ENCODE measurements at places on chromosomes 2 and 18.

GRCh38 chr18:44637210-44638033 lies 43.3 kb upstream of the SETBP1 start:
- no peak for DNase-seq

DNA sequence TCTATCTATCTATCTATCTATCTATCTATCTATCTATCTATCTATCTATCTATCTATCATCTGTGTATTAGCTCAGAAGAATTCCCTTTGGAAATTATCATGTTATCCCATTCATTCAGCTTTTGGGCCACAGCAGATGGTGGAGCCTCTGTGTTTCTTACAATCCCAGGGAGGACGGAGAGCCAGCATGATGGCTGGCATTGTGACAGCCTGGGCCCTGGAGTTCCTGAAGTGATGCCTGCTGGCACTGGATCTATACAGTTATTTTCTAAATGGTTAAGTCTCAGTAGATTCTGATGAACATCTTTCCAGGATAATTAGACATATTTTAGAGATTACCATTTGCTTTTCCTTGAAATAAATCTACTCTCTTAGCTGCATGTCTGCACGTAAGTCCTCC lies 385.4 kb upstream of the NXPH2 start:
- DNase-seq, result no peak

DNA sequence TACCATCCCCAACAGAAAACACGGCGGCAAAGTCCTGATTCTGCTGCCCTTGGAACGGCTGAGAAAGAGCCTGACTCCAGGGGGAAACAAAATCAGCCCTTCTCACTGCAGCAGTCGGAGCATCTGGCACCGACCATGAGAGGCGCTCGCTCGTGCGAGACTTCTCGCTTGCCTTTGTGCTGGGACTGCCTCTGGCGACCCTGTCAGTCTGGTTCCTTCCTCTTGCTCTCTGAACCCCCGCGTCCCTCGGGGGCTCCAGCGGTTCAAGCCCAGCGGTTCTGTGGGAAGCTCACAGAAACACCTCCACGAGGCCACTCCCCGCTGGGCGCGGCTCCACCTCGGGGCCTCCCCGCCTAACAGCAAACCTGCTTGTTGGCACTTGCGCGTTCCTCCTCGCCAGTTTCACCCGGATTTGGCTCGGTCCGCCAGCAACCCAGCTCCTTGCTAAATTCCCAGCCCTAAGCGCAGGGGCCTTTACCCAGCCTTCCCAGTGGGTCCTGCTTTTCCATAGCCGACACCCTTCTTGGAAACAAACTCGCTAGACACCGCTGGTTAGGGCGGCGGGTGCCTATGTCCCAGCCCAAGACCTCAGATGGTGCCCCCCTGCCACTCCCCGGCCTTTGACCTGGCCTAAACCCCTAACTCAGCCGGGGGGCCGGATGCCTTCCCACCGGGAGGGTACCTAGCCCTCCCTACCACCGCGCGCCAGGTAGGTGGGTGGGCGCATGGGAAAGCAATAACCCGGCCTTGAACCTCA lies 2.2 kb downstream of the RND3 start:
- DNase-seq, result no peak

DNA sequence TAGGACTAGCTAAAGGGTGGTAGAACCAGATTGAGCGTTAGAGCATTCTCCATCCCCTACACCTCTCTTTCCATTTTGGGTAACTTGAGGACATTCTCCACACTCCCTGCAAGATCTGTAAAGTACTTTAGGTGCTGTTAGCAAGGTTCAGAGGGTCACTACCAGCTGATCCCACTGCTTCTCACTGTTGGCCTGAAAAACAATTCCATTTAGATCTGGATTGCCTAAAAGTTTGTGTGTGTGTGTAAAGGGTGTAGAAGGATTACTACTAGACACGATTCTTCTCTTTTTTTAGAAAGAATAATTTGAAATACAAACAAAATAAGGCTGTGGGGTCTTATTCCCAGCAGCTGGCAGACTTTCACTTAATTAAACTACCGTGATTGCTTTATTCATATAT lies 95.1 kb upstream of the TMEM178A start:
- no peak for DNase-seq

GRCh38 chr2:85230679-85231467 lies 96.9 kb downstream of the TGOLN2 start:
- DNase-seq, result no peak

DNA sequence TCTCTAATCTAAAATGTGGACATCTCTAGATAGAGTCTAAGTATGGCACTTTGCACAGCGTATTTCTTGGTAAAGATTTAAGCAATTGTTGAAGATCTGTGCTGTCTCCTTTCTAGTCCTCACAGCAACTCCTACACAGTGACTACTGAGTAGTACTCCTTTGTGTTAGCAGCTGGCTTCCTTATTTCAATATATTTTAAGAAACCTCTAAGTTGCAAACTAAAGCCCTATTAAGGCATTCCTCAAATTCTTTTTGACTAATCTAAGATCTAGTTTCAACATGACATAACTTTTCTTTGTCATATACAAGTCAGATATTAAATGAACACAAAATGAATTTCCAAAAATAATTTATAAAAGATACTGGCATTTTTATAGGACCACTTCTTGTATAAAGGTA lies 121.8 kb upstream of the DNAJC10 start:
- DNase-seq, result no peak

- no peak for DNase-seq
Observed at GRCh38 chr2:145861940-145862339, 1342.0 kb upstream of the ZEB2 start.

DNA sequence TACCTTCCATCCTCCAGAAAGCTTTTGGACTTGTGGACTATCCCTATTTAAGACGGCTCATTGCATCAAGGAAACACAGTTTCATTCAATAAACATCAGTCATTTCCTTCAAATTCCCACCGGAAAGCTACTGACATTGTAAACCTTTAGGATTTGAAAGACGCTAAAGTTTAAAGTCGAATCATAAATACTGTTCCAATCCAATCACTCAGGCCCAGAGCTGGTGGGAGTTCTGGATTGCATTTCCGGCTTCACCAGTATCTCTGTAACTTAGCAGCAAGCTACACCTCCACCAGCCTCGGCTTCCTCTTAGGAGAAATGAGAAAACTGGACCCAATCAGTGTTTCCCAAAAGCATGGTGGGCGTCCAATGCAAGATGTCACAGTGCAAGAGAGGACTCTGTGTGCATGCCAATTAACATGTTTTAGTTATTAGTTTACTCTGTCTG lies 1.6 kb downstream of the WDFY1 start:
- no peak for DNase-seq

DNA sequence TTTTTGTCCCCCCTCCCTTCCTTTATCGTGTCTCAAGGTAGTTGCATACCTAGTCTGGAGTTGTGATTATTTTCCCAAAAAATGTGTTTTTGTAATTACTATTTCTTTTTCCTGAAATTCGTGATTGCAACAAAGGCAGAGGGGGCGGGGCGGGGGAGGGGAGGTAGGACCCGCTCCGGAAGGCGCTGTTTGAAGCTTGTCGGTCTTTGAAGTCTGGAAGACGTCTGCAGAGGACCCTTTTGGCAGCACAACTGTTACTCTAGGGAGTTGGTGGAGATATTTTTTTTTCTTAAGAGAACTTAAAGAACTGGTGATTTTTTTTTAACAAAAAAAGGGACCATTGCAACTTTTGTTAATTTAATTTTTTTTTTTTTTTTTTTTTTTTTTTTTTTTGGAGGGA lies 2.1 kb downstream of the SOX11 start:
- DNase-seq, result no peak

DNA sequence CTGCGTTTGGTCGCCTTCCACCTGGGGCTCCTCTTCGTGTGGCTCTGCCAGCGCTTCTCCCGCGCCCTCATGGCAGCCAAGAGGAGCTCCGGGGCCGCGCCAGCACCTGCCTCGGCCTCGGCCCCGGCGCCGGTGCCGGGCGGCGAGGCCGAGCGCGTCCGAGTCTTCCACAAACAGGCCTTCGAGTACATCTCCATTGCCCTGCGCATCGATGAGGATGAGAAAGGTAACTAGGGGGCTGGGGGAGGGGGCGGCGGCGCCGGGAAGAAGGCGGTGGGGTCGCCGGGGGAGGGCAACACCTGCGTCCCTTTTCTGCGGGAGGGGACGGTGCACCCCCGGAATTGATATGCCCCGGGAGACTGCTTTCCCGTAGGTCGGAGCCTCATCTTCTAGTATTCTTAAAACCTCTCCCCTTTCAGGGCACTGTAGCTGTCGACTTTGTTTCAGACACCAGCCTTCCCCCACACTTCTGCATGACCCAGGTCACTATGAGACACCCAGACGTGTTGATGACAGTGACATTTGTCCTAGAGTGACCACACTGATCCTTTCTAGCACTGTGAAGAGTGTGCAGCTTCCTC lies 755 bp downstream of the SPAST start:
- no peak for DNase-seq

DNA sequence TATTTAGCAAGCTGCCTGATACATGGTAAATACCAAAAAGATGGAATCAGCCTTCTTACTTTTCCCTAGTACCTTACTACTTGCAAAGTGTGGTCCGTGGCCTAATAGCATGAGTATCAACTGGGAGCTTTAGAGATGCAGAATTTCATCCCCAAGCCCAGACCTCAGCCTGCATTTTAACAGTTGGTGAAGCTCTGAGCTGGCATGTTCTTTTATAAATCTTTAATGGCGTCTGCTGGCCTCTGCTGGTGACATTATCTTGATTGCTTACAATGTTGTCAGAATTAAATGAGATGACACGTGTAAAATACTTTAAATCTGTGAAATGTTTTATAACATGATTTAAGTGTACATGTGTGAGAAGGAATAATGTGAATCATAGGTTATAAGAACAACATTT lies 115.1 kb upstream of the NOSTRIN start:
- DNase-seq, result no peak
